Stimulated activated CD8-positive, alpha-beta memory T cell treated with anti-CD3 and anti-CD28 coated beads, Interleukin-7, amount 100 ng/mL, for 1 hour (primary cell): ENCODE measurements at places on chromosomes 5 and 9.

GRCh38 chr5:68343421-68343826, 127.9 kb downstream of the PIK3R1 start:
- no peak for DNase-seq

DNA sequence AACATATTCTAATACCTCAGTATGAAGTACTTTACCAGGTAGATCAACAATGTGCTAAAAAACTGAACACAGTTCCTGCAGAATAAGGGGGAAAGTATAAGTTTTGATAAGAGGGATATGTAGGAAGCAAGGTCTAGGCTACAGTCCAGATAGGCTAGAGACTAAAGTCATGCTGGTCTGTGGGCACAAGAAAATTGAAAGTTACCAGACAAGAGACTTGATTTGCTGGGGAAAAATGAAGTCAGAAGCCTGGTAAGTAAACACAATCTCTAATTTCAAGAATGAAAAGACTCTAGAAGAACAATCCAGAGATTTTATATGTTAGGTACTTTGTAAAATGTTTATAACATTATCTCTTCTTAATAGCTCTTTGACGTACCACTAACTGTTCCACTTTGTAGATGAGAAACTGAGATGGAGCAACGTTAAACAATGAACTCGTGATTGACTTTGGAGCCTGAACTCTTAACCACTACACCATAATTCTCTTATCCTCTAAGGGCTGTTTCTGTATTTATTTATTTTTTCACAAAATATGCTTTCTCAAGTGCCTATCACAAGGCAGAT, 19.5 kb downstream of the ADAMTS6 start:
- no peak for DNase-seq

DNA sequence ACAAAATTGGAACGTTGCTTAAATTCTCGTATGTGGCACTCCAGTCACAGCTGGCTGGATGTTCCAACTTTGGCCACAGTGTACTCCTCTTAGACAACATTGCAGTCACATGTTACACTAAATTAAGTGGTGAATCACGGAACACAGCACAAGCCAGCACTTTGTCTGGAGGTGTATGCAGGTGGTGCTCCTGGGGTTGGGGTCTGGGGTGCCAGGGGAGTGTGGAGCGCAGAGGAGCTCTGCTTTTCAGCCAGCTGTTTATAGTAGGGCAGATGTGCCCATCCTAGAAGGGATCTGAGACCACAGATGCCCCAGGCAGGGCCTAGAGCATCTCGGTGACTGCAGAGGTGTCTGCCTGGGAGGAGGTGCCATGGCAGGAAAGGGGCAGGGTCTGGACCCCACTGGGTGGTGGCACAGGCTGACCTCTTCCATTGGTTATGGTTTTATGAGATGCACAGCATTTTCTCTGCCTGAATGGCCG, 82.6 kb downstream of the WNK2 start:
- DNase-seq: no peak

- no peak for DNase-seq
Observed at GRCh38 chr9:122015170-122015821, 77.8 kb downstream of the TTLL11 start.

GRCh38 chr5:170863646-170864045, 1.8 kb downstream of the RANBP17 start:
- DNase-seq: no peak
